ENCODE measurements at places on chromosomes 13 and 19.
A peak's percentile ranks its signal among the peaks of the same experiment; 100 is the strongest.

DNA sequence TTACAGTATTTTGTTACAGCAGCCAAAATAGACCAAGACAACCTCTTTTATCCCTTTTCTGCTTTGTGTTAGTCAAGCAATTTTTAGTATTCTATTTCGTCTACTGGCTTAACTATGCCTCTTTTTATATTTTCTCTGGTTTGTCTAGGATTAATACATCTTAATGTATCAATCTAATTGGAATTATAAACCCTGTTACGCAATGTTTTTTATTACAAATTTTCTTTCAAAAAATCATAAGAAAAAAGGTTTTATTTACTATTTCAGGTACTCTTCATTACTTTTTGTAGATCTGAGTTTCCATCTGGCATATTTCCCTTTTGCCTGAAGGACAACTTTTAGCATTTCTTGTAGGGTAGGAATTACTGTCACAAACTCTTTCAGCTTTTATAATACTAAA, 275.3 kb downstream of the DIAPH3 start:
- peaks cover 10% of the 10 kb centered on the region for H3K4me1 ChIP-seq
- no peaks in the 10 kb centered on the region for H3K27me3 ChIP-seq
- no peak overlapping the region for H3K4me3 ChIP-seq
- H3K27ac ChIP-seq = no peak overlapping the region

GRCh38 chr19:41870401-41870873, 6.6 kb upstream of the CD79A start:
- H3K36me3 ChIP-seq = peaks cover 45% of the 10 kb centered on the region
- no peaks in the 10 kb centered on the region for H3K4me1 ChIP-seq
- no peak overlapping the region for H3K4me3 ChIP-seq

- H3K27ac ChIP-seq = no peak overlapping the region
- no peaks in the 10 kb centered on the region for H3K4me1 ChIP-seq
- no peaks in the 10 kb centered on the region for H3K36me3 ChIP-seq
- H3K27me3 ChIP-seq = peaks cover 21% of the 10 kb centered on the region
- H3K4me3 ChIP-seq = no peak overlapping the region
Observed at GRCh38 chr13:99417201-99418102, 83.8 kb upstream of the TM9SF2 start.

DNA sequence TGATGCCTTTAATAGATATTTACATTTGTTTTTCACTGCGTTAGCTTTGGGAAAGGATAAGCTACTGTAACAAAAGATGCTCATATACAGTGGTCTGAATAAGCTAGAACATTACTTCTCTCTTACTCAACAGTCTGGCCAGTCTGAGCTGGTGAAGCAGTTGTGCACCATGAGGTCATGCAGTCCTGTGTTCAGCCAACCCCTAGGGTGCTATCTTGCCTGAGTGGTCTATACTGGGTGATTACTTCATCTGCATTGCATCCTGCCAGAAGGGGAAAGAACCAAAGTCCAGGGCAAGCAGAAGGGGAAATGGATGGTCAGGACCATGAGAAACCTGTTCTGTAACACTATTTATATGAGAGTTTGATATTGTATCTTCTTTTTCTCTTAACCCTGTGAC, 31.5 kb downstream of the ERCC5 start:
- DNase-seq = peak; percentile 51
- no peak overlapping the region for H3K27ac ChIP-seq
- no peak overlapping the region for H3K4me3 ChIP-seq
- peaks cover 34% of the 10 kb centered on the region for H3K36me3 ChIP-seq

GRCh38 chr19:8302357-8302691, 5.8 kb downstream of the CD320 start:
- no peak overlapping the region for H3K4me3 ChIP-seq
- peaks cover 2% of the 10 kb centered on the region for H3K4me1 ChIP-seq
- DNase-seq = no peak
- H3K27me3 ChIP-seq = no peaks in the 10 kb centered on the region
- no peaks in the 10 kb centered on the region for H3K36me3 ChIP-seq

GRCh38 chr13:79910875-79911540, 429.9 kb downstream of the SPRY2 start:
- no peaks in the 10 kb centered on the region for H3K4me1 ChIP-seq
- no peak for DNase-seq
- no peak overlapping the region for H3K27ac ChIP-seq
- H3K4me3 ChIP-seq = no peak overlapping the region
- no peaks in the 10 kb centered on the region for H3K27me3 ChIP-seq
- H3K36me3 ChIP-seq = no peaks in the 10 kb centered on the region

GRCh38 chr19:39498798-39499642, at the start of gene DLL3:
Gene DLL3 (plus strand): TSS chr19:39498947. CDS start chr19:39498975, 28 bp downstream.
- DNase-seq = peak; percentile 33
- peaks cover 45% of the 10 kb centered on the region for H3K27me3 ChIP-seq
- H3K27ac ChIP-seq = no peak within 1 kb of the TSS
- peak within 1 kb of the TSS; percentile 18 for H3K4me3 ChIP-seq

- H3K36me3 ChIP-seq = no peaks in the 10 kb centered on the region
- H3K27ac ChIP-seq = no peak overlapping the region
- no peak overlapping the region for H3K4me3 ChIP-seq
- no peak for DNase-seq
Observed at GRCh38 chr19:47991191-47991808, 670 bp downstream of the BSPH1 start.

GRCh38 chr13:30735025-30735871, at the start of gene ALOX5AP:
Gene ALOX5AP (plus strand): TSS chr13:30735543. CDS start chr13:30735606, 63 bp downstream.
- no peak within 1 kb of the TSS for H3K27ac ChIP-seq
- H3K4me1 ChIP-seq = peaks cover 17% of the 10 kb centered on the region
- no peaks in the 10 kb centered on the region for H3K36me3 ChIP-seq

DNA sequence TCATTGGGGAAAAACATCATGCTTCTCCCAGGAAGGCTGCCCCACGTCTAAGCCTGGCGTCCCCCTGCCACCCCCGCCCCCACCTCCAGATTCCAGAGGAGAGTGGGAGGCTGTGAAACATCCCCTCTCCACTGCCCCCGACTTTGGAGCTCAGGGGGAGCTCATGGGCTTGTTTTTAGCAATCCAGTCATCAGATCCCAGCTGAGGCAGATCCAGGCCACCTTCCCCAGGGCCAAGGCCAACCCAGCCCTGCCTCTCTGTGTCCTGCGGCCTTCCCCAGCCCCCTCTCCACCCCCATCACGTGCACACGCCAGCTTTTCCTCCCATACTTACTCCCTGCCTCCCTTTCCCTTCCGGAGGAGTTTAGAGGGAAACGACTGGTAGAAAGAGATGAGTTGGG, 38.8 kb downstream of the SHISA2 start:
- peaks cover 3% of the 10 kb centered on the region for H3K27me3 ChIP-seq
- DNase-seq = no peak
- H3K4me1 ChIP-seq = peaks cover 5% of the 10 kb centered on the region
- H3K4me3 ChIP-seq = no peak overlapping the region
- H3K27ac ChIP-seq = no peak overlapping the region
- no peaks in the 10 kb centered on the region for H3K36me3 ChIP-seq

GRCh38 chr13:31968473-31968872, 63.1 kb upstream of the FRY start:
- no peak overlapping the region for H3K27ac ChIP-seq
- peaks cover 30% of the 10 kb centered on the region for H3K4me1 ChIP-seq
- no peak for DNase-seq
- H3K4me3 ChIP-seq = no peak overlapping the region

- H3K4me1 ChIP-seq = no peaks in the 10 kb centered on the region
- no peak for DNase-seq
Observed at GRCh38 chr19:41843371-41843770, 1.1 kb downstream of the LYPD4 start.

GRCh38 chr19:36986601-36987000, 70.5 kb downstream of the ZNF568 start:
- H3K36me3 ChIP-seq = peaks cover 10% of the 10 kb centered on the region
- H3K27me3 ChIP-seq = no peaks in the 10 kb centered on the region
- no peak for DNase-seq
- no peak overlapping the region for H3K27ac ChIP-seq

GRCh38 chr13:58254943-58255342, 623.4 kb downstream of the PCDH17 start:
- no peaks in the 10 kb centered on the region for H3K27me3 ChIP-seq
- no peaks in the 10 kb centered on the region for H3K36me3 ChIP-seq
- no peak overlapping the region for H3K4me3 ChIP-seq
- H3K4me1 ChIP-seq = no peaks in the 10 kb centered on the region

DNA sequence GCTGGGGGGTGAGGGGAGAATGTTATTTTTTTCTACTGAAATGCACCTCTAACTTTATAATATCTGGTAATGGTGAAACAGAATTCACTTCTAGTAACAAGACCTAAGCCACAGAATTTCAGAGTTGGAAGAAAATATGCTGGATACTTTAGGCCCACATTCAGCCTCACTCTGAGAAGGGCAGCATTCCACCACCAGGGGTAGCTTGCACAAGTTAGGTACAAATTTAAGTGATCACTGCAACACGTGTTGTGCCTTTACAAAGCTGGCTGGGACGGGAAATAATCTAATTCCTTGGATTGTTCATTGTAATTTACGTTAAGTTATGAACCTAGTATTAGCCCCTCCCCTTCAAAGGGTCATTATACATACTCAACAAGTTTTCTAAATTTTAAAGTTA, 192.3 kb downstream of the RGCC start:
- H3K36me3 ChIP-seq = no peaks in the 10 kb centered on the region
- no peaks in the 10 kb centered on the region for H3K27me3 ChIP-seq
- no peak overlapping the region for H3K4me3 ChIP-seq
- H3K27ac ChIP-seq = no peak overlapping the region

DNA sequence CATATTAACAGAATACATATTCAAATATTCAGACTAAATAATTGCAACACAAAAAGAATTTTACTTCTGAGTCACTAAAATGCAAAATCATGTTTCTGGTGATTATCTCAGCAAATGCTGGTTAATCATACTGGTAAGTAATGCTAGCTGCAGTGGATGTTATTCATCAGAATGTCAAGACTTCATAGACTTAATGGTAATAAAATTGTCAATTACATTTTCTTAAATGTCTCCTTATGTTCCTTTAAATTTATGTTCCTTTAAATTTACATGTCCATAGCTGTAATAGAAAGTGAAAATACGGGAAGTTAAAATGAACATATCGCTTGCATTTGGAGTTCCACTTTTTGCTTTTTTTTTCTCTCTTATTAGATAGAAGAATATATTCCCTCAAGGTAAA, 853.0 kb downstream of the SLITRK6 start:
- H3K27me3 ChIP-seq = no peaks in the 10 kb centered on the region
- no peaks in the 10 kb centered on the region for H3K36me3 ChIP-seq
- H3K27ac ChIP-seq = no peak overlapping the region
- DNase-seq = no peak

DNA sequence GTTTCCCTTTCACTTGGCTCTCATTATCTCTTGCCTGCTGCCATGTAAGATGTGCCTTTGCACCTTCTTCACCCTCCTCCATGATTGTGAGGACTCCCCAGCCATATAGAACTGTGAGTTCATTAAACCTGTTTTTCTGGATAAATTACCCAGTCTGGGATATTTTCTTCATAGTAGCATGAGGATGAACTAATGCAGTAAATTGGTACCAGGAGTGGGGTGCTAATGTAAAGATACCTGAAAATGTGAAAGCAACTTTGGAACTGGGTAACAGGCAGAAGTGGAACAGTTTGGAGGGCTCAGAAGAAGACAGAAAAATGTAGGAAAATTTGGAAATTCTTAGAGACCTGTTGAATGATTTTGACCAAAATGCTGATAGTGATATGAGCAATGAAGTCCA, 487.4 kb downstream of the LMO7 start:
- H3K27me3 ChIP-seq = no peaks in the 10 kb centered on the region
- no peak overlapping the region for H3K27ac ChIP-seq
- H3K4me3 ChIP-seq = no peak overlapping the region
- H3K4me1 ChIP-seq = no peaks in the 10 kb centered on the region

DNA sequence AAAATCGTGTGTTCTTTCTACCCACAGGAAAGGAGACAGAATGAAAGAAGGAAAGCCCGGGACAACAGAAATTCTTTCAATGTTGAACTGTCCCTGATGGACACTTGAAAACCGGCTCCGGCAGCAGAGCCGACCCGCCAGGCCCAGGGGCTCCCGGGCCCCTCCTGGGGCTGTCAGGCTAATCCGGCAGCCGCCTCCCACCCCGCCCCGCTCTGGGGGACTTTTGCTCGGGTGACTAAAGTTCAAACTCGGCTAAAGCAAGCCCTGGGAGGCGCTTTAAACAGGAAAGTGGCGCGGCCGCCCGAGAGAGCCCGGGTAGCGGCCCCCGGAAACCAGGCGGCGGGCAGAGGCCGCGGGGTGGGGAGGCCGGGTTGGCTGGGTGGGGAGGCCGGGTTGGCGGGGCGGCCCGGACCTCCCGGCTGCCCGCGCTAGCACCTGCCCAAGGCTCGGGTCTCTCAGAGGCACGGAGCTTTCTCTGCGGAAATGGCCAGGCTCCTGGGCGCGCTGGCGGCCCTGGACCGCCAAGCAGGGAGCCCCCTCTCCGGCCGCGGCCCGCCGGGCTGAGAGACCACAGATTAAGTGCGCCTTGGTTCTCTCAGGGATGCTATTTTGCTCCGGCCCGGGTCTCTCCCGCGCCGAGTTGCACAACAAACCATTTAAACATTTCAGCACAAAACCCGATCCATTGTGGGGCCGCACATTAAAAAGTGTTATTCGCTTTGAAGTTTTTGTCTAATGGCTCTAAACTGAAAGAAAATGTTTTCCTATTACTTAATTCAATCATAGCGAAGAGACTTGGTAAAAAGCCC, 2.6 kb upstream of the GSX1 start:
- no peak overlapping the region for H3K4me3 ChIP-seq
- DNase-seq = no peak
- H3K36me3 ChIP-seq = no peaks in the 10 kb centered on the region
- peaks cover 66% of the 10 kb centered on the region for H3K27me3 ChIP-seq
- H3K27ac ChIP-seq = no peak overlapping the region
- H3K4me1 ChIP-seq = no peaks in the 10 kb centered on the region

- no peak overlapping the region for H3K27ac ChIP-seq
- no peaks in the 10 kb centered on the region for H3K27me3 ChIP-seq
- DNase-seq = no peak
- H3K4me1 ChIP-seq = no peaks in the 10 kb centered on the region
- no peak overlapping the region for H3K4me3 ChIP-seq
Observed at GRCh38 chr13:84208246-84208910, 326.1 kb upstream of the SLITRK1 start.

- H3K36me3 ChIP-seq = no peaks in the 10 kb centered on the region
- no peaks in the 10 kb centered on the region for H3K4me1 ChIP-seq
- H3K4me3 ChIP-seq = no peak overlapping the region
Observed at GRCh38 chr13:26236296-26236695, 14.2 kb upstream of the RNF6 start.

All from GM23248 (cell line).